Endodermal cell (in vitro differentiated cells): ENCODE measurements at places on chromosomes 5 and 9. TPM values are rescaled to one million over a fixed set of nuclear protein-coding genes. Genes with fewer than 3 reads are reported as not detected.

Gene C9orf152
- total RNA-seq = not detected in 2 replicates

Gene RNF180
- total RNA-seq = 3.8 and 5.3 TPM in 2 replicates

Gene ANKRD33B
- 19.1 and 21.9 TPM in 2 replicates for total RNA-seq

Gene C5orf52
- not detected in 3 replicates for total RNA-seq

Gene HTR4
- not detected in 3 replicates for total RNA-seq

Gene GPR151
- 4.9 and 5.1 TPM in 2 replicates for total RNA-seq

- H3K27ac ChIP-seq = no peak overlapping the region
- H3K36me3 ChIP-seq = no peaks in the 10 kb centered on the region
- H3K4me1 ChIP-seq = no peaks in the 10 kb centered on the region
- DNase-seq = no peak
Measured at GRCh38 chr5:60765019-60765709, 65.2 kb upstream of the DEPDC1B start.

DNA sequence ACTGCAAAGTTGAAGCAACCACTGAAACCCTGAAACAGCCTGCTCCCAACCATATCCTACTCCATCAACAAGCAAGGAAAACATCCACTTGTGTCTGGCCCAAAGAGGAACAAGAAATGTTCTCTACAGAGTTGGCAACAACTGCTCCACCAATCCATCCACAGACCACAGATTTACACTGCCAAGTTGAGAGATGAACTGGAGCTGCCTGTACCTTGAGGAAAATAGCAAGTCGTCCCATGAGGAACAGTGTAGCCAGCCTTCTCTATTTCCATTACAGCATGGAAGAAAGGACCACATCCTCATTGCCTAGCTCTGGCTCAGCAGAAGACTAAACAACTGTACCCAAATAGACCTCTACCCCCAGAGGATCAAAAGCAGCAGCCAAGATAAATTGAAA lies 60.4 kb downstream of the DEPDC1B start:
- no peak overlapping the region for H3K27ac ChIP-seq
- H3K4me1 ChIP-seq = no peaks in the 10 kb centered on the region
- peaks cover 32% of the 10 kb centered on the region for H3K36me3 ChIP-seq
- no peak overlapping the region for H3K4me3 ChIP-seq
- no peak for DNase-seq

DNA sequence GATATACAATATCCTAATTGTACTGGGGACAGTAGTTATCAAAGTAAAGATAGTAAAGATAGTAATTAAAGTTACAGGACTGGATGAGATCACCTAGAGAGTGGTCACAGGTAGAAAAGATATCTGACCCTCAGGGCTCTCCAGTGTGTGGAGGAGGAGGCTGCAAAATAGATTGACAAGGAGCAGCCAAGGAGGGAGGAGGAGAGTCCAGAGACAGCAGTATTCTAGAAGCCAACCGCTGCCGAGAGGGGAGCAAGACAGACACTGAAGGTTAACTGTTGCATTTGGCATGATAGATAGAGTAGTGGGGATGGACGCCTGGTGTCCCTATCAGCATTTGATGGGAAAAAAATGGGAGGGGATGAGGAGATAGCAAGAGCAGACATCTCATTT lies 17.0 kb upstream of the F2RL1 start:
- H3K27me3 ChIP-seq = peaks cover 4% of the 10 kb centered on the region
- H3K27ac ChIP-seq = no peak overlapping the region
- H3K4me3 ChIP-seq = no peak overlapping the region

DNA sequence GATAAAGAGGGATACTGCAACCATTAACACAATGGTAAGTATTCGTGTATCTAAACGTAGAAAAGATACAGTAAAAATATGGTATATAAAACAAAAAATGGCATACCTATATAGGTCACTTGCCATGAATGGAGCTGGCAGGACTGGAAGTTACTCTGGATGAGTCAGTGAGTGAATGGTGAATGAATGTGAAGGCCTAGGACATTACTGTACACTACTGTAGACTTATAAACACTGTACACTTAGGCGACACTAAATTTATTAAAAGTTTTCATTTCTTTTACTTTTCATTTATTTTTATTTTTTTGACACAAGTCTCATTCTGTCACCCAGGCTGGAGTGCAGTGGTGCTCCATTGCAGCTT lies 14.1 kb downstream of the TDRD7 start:
- H3K36me3 ChIP-seq = peaks cover 57% of the 10 kb centered on the region
- H3K27ac ChIP-seq = no peak overlapping the region
- no peaks in the 10 kb centered on the region for H3K27me3 ChIP-seq
- no peak for DNase-seq
- no peaks in the 10 kb centered on the region for H3K4me1 ChIP-seq

GRCh38 chr5:62942384-62942783 lies 363.8 kb downstream of the LRRC70 start:
- no peak overlapping the region for H3K27ac ChIP-seq
- H3K36me3 ChIP-seq = no peaks in the 10 kb centered on the region
- DNase-seq = no peak

- no peak overlapping the region for H3K4me3 ChIP-seq
- H3K27ac ChIP-seq = no peak overlapping the region
- H3K27me3 ChIP-seq = no peaks in the 10 kb centered on the region
Measured at GRCh38 chr9:117719161-117719920, 15.1 kb downstream of the TLR4 start.

GRCh38 chr5:114324282-114324681 lies 37.6 kb upstream of the KCNN2 start:
- DNase-seq = no peak
- H3K4me3 ChIP-seq = no peak overlapping the region
- no peaks in the 10 kb centered on the region for H3K27me3 ChIP-seq
- H3K27ac ChIP-seq = no peak overlapping the region
- no peaks in the 10 kb centered on the region for H3K4me1 ChIP-seq
- H3K36me3 ChIP-seq = no peaks in the 10 kb centered on the region

DNA sequence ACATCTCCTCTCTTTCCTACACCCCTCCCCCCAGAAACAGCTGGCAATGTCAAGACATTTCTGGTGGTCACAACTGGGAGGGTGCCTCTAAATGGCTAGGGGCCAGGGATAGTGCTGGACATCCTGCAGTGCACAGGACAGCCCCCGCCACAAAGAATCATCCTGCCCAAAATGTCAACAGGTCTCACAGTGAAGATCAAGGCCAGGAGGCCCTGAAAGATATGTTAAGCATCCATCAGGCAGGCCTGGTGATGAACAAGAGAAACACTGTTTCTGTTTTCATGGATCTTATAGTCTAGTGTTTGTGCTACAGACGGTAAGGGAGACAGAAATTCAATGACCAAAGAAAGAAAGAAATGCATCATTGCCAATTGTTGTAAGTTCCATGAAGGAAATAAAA lies 45.9 kb downstream of the WWC1 start:
- H3K27ac ChIP-seq = no peak overlapping the region
- H3K27me3 ChIP-seq = no peaks in the 10 kb centered on the region
- DNase-seq = no peak
- peaks cover 9% of the 10 kb centered on the region for H3K4me1 ChIP-seq
- H3K36me3 ChIP-seq = no peaks in the 10 kb centered on the region
- no peak overlapping the region for H3K4me3 ChIP-seq

DNA sequence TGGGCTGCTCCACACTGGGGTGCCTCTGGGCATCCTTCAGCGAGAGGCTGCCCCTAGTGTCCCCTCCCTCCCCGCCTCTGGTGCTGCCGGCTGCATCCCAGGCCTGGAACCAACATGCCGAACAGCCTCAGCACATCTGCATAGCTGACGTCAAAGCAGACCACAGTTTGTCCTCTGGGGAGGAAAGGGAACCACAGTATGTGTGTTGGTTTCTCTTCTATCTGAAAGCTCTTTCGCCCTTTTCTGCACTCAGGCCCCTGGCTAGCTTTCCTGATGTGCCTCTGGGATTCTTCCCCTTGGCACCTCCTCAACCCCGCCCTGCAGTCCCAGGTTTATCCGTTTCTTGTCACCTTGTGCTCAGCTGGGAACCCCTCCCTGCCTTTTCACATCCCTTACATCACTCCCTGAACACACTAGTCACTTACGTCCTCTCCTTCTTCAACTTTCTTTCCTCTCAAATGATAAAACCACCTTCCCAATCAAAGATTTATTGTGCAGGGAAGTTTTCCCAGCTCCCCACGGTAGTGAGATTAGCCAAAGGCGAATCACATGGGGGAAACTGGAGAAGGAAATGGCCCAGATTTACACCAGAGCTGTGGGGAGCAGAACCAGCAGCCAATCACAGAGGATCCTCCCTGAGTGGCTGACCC lies 35.5 kb upstream of the B4GALT1 start:
- peaks cover 10% of the 10 kb centered on the region for H3K27me3 ChIP-seq
- H3K4me1 ChIP-seq = no peaks in the 10 kb centered on the region
- H3K4me3 ChIP-seq = no peak overlapping the region
- no peak for DNase-seq

DNA sequence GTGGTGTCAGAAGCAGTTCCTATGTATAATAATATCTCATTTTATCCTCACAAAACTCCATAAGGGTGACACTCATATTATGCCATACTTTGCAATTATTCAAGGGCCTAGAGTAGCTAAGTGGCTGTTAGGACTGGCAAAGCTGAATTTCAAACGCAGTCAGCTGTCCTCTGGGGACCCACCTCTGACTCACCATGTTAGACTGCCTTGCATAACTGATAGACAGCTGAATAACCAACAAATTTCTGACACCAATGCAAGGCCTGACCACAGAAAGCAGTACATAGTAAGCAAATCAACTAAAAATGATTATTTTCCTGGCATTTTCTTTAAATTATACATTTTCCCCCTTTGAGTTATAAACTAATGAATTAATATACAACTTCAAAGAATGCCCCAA lies 251.6 kb upstream of the PTGER4 start:
- no peak overlapping the region for H3K27ac ChIP-seq
- H3K4me3 ChIP-seq = no peak overlapping the region
- no peak for DNase-seq

- no peak overlapping the region for H3K4me3 ChIP-seq
- no peaks in the 10 kb centered on the region for H3K4me1 ChIP-seq
- no peak overlapping the region for H3K27ac ChIP-seq
- peak; percentile 74 for DNase-seq
- H3K27me3 ChIP-seq = no peaks in the 10 kb centered on the region
Measured at GRCh38 chr5:181028032-181028819, 11.8 kb upstream of the BTNL9 start.

- H3K4me3 ChIP-seq = no peak overlapping the region
- no peaks in the 10 kb centered on the region for H3K36me3 ChIP-seq
- no peaks in the 10 kb centered on the region for H3K27me3 ChIP-seq
- H3K4me1 ChIP-seq = no peaks in the 10 kb centered on the region
- no peak for DNase-seq
- no peak overlapping the region for H3K27ac ChIP-seq
Measured at GRCh38 chr5:85841653-85842052, 776.1 kb upstream of the COX7C start.

DNA sequence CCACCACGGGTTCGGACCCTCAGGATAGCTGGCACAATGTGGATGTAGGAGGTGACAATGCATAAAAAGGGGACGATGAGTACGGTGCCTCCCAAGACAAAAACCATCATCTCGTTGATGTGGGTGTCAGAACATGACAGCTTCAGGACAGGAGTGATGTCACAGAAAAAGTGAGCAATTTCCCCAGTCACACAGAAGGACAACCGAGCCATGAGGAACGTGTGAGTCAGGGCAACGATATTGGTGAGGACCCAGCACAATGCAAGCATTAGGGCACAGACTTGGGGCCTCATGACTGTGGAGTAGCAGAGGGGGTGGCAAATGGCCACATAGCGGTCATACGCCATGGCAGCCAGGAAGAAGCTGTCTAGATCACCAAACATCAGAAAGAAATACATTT lies 491 bp downstream of the OR1N1 start:
- H3K4me3 ChIP-seq = no peak overlapping the region
- H3K4me1 ChIP-seq = no peaks in the 10 kb centered on the region
- no peaks in the 10 kb centered on the region for H3K27me3 ChIP-seq
- DNase-seq = no peak
- H3K36me3 ChIP-seq = no peaks in the 10 kb centered on the region
